Suprapubic skin (tissue), 4 donors: ENCODE measurements at places on chromosomes 16 and 17. TPM values are rescaled to one million over a fixed set of nuclear protein-coding genes. Genes with fewer than 3 reads are reported as not detected.
A peak's percentile ranks its signal among the peaks of the same experiment; 100 is the strongest.

Gene PDILT
- total RNA-seq: not detected

Gene MGAT5B
- 0.30 TPM for total RNA-seq

Gene KRT40
- total RNA-seq: 3.9 TPM

Gene MEIOB
- total RNA-seq: not detected

Gene TBC1D28
- total RNA-seq: not detected

Gene CCDC200
- not detected for total RNA-seq

Gene NOG
- not detected for total RNA-seq

Gene TPPP3
- 47.6 TPM for total RNA-seq

Gene MYO15A
- total RNA-seq: 0.40 TPM

Gene SMIM36
- not detected for total RNA-seq

- no peak for DNase-seq
These were observed 45.1 kb upstream of the ZC3H18 start for GRCh38 chr16:88524973-88525662.

DNA sequence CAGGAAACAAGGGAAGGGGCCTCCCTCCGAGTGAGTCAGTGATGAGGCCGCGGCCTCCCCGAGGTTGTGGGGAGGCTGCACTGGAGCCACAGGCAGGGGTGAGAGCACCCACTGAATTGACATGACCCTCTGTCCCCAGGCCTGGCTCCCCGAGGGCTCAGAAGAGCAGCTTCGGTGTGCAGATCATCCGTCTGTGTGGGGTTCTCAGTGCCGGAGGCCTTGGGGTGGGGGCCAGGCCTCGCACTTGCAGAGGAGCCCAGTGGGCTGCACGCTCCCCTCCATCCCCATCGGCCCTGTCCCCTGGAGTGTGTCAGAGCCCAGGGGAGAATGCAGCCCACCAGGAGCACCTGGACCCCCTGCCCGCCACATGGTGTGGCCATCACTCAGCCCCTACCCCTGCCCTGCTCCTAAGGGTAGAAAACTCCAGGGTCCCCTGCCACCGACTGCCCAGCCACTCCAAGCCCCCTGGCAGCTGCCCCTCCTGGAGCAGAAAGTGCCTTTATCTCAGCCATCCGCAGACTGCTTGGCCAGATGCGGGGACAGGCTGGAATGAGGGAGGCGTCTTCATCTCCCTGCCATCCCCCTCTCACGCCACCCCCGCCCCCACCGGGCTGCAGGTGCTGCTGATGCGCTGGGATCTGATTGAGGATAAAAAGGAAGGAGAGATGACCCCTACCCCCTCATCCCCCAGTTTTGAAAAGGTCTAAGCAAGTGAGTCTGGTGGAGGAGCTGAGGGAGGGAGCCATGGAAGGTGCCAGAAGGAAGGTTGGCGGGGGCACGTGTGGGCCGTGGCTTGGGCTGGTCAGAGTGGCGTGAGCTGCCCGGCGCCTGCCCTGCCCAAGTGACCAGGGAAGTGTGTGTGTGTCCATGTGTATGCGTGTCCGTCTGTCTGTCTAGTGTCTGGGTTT, 358.3 kb downstream of the SEC14L1 start:
- peak; percentile 50 for DNase-seq

- DNase-seq: no peak
These were observed 892 bp downstream of the ABCC1 start for GRCh38 chr16:15950161-15950854.

GRCh38 chr17:7557775-7558543, 591 bp upstream of the TNFSF13 start:
- DNase-seq: peak; percentile 94

GRCh38 chr16:29675811-29676643, 3.0 kb upstream of the QPRT start:
- DNase-seq: no peak

GRCh38 chr17:64158406-64158805, 28.5 kb upstream of the ERN1 start:
- DNase-seq: peak; percentile 8

GRCh38 chr16:85986931-85987749, 88.2 kb downstream of the IRF8 start:
- peak; percentile 54 for DNase-seq

- DNase-seq: no peak
These were observed 11.1 kb upstream of the FLYWCH1 start for GRCh38 chr16:2900526-2901075.

- DNase-seq: no peak
These were observed 123.8 kb downstream of the FTO start for GRCh38 chr16:53827741-53828140.

DNA sequence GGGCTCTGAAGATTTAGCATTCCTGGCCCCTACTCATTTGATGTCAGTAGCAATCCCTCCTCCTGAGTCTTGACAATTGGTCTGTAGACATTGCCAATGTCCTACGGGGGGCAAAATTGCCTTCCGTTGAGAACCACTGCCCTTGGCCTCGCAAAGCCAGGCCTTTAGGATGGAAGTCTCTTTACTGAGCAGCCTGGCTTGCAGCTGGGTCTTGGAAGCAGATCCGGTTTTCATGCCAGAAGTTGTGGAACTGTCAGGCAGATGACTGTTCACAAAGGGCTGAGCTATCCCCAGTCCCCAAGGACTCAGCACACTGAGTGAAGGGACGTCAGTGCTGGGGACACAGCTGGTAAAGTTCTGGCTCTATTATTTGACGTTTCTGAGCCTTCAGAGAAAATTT, 83.2 kb downstream of the WSCD1 start:
- DNase-seq: no peak

DNA sequence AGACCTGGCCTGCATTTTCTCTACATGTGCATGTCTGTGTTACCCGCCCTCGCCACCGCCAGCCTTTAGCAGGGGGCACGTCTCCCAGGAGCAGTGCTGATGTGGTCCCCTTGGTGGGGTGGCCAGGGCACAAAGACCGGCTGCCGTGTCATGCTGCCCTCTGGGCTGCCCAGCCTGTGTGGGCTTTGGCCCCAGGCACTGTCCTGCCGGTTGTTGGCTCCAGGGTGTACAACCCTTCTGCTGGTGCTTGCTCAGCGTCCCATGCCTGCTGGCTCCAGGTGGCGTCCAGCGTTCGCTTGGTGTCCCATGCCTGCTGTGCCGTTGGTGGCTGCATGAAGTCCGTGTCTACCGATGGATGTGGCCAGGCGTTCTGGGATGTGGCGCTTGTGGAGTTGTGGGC, 4.1 kb downstream of the BAIAP2 start:
- DNase-seq: no peak

GRCh38 chr17:37221865-37222264, 153.9 kb upstream of the C17orf78 start:
- no peak for DNase-seq

GRCh38 chr17:53543472-53543871, 279.3 kb upstream of the KIF2B start:
- DNase-seq: no peak

DNA sequence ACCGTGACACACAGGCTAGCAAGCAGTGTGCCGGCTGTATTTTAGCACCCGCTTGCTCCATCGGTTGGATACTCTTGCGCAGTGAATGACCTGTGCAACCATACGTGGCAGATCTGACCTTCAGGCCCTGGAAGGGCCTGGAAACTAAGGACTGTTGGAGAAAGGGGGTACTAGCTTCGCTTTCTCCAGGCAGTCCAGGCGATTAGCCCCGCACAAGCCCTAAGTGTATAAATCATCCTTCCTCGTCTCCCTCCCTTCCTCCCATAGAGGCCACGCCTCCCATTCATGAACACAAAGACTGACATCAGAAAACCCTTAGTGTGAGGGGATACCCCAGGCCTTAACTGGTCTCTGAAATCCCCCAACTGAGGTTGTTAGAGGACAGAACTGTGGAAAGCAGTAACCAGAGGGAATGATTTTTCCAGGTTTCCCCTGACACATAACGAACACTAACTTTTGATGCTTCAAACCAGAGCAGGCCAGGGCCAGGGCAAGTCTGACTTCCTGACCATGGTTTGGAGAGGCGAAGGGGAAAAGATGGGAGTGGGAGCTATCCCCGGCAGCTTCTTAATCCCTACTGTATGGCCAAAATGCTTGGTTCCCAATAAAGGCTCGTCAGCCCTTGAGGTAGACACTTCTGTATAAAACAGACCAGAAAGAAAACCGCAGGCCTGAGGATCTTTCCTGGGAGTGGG, 1.4 kb upstream of the DYNLL2 start:
- no peak for DNase-seq

GRCh38 chr17:10767232-10767631, 36.7 kb downstream of the TMEM238L start:
- DNase-seq: no peak

DNA sequence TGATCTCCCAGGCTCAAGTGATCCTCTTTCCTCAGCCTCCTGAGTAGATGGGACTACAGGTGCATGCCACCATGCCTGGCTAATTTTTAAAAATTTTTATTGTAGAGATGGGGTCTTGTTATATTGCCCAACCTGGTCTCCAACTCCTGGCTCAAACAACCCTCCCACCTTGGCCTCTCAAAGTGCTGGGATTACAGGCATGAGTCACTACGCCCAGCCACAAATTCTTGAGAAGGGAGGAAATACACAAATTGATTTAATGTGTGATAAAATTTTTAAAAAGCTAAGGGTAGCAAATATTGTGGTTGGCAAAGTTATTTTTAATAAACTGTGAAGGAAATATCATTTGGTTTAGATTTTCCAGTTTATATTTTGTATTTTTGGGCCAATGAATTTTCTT, 9.6 kb downstream of the ITGAD start:
- DNase-seq: no peak

GRCh38 chr16:4032768-4033167, 83.5 kb downstream of the ADCY9 start:
- no peak for DNase-seq

DNA sequence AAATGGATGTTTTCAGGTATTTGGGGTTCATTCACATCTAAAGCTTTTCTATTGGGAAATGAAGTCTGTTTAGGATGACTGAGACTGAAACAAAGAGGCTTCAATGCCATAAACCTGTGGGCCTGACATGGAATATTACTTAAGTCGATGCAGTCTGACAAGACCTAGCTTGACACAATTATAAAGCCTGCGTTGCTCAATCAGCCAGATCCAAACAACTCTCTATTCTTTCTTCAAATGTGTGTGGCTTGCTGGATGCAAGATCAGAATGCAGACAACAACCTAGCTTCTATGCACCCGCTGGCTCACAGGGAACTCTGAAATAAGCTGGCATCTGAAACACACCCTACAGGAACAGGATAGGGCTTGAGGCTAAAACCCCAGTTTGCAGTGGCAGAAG, 40.0 kb downstream of the RFFL start:
- DNase-seq: no peak

GRCh38 chr16:81008505-81008789, 1.4 kb downstream of the CENPN start:
- peak; percentile 69 for DNase-seq

GRCh38 chr17:4559966-4560365, 411 bp downstream of the GGT6 start:
- no peak for DNase-seq

- no peak for DNase-seq
These were observed 32.8 kb downstream of the CACNA1G start for GRCh38 chr17:50593321-50593720.

- DNase-seq: no peak
These were observed 47.6 kb downstream of the CPD start for GRCh38 chr17:30426292-30426691.

DNA sequence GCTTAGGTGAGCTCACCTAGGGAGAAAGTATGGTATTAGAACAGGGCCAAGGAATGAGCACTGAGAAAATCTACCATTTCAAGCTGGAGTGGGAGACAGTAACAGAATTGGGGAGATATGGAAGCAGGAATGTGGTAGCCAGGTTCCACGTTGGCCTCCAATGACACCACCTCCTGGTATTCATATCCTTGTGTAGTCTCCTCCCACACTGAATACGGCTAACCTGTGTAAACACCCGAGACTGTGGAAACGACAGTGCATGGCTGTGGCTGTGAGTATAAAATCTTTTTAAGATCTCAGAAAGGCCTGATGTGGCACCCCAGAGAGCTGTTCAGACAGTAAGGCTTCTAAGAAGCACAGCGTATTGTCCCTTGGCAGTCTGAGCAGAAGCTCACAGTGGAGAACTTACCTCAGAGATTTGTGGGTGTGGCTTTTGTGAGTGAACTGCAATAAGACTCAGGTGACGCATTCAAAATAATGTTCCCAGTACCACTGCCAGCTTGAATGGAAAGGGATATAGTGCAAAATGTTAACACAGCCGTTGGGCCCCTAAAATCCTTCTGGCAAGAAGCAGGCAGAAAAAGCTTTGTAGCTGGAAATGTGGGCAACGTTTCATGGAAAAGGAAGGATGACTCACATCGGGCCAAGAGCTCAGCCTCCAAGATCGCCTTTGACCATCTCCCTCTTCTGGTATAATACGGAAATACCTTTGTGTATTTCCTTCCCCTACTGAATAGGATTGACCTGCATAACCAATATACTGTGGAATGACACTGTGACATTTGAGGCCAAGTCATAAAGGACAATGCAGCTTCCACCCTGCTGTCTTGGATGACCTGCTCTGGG, 14.4 kb downstream of the SDR42E1 start:
- DNase-seq: no peak

GRCh38 chr16:13143551-13143950, 242.2 kb downstream of the SHISA9 start:
- DNase-seq: no peak

DNA sequence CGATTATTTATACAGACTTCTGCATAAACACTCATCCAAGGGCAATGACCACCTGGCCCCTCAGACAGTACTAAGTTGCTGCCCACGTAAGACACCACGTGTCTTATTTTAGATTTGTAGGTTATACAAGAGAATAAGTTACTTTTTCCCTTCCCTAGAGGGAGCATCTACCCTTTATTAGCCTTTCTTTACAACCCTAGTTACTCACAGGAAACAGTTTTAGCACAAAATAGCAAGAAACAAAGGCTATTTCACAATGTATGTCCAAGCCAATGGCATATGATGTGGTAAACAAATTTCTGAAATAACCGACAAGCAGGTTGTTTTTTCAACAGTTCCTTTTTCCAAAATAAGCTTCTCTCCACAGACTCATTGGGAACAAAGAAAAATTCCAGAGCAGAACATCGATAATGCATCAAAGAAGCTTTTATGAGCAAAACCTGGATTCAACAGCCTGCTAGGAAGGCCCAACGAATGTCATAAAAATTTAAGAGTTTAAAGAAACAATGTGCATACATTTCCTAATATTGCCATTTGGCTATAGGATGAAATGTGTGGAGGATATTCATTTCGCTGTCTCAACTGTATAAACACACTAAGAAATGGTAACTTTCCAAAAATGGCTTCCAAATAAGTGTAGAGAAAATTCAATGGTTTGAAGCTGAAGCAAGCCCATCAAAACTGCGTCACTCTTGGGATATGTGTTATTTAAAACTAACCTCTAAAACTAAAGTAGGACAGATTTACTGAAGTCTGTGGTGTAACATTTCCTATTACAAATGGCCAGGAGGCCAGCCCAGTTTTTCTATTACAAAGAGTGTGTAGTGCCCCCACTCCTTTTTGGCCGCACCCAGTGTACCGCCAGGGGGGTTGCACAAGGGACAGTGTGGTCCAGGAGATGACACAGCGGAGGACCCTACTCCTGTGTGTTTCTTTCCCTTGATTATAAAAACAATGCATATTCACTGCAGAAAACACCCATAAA, 50.4 kb upstream of the ERN1 start:
- DNase-seq: no peak

- DNase-seq: peak; percentile 87
These were observed 414 bp downstream of the DUSP14 start for GRCh38 chr17:37490022-37490587.

- no peak for DNase-seq
These were observed 49.7 kb downstream of the ARHGAP27 start for GRCh38 chr17:45383003-45383402.
